ENCODE measurements at places on chromosomes 6 and 20.

GRCh38 chr20:22999756-23000155, 35.4 kb upstream of the SSTR4 start:
- H3K27me3 ChIP-seq, result no peaks in the 10 kb centered on the region
- H3K36me3 ChIP-seq, result no peaks in the 10 kb centered on the region
- DNase-seq, result peak; percentile 37
- peaks cover 2% of the 10 kb centered on the region for H3K4me1 ChIP-seq

DNA sequence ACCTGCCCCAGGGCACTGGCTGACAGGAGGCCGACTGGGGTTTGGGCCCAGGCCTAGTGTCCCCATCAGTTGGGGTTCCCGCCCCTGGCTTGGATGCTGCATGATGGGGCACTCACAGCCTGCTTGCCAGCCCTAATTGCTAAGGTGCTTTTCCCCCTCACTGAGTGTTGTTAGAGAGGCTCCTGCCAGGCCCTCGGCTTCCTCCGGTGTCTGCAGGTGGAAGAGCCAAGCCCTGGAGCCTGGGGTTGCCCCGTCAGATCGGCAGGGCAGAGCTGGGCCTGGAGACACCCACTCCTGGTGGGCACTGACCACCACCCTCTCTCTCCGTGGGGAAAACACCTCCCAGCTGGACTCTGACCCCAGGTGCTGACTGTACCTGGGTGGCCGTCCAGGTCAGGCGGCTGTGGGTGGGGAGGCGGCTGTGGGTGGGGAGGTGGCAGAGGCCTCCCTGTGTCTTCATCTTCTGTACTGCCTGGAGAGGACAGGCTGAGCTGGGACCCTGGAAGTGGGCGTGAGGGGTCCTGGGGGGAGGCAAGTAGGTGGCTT, 6.0 kb upstream of the CABLES2 start:
- H3K27me3 ChIP-seq, result no peaks in the 10 kb centered on the region
- H3K4me3 ChIP-seq, result no peak overlapping the region
- H3K27ac ChIP-seq, result no peak overlapping the region
- DNase-seq, result no peak

GRCh38 chr6:63560801-63561287, 11.4 kb upstream of the LOC128125822 start:
- H3K4me3 ChIP-seq, result no peak overlapping the region
- no peaks in the 10 kb centered on the region for H3K4me1 ChIP-seq
- no peaks in the 10 kb centered on the region for H3K36me3 ChIP-seq
- H3K27me3 ChIP-seq, result no peaks in the 10 kb centered on the region
- no peak for DNase-seq

- no peaks in the 10 kb centered on the region for H3K4me1 ChIP-seq
- no peaks in the 10 kb centered on the region for H3K27me3 ChIP-seq
- DNase-seq, result no peak
Observed at GRCh38 chr6:44842616-44843015, 455.1 kb downstream of the CDC5L start.

- DNase-seq, result no peak
- no peaks in the 10 kb centered on the region for H3K27me3 ChIP-seq
- H3K27ac ChIP-seq, result no peak overlapping the region
- no peaks in the 10 kb centered on the region for H3K36me3 ChIP-seq
Observed at GRCh38 chr6:23349521-23350147, 776.4 kb upstream of the NRSN1 start.

DNA sequence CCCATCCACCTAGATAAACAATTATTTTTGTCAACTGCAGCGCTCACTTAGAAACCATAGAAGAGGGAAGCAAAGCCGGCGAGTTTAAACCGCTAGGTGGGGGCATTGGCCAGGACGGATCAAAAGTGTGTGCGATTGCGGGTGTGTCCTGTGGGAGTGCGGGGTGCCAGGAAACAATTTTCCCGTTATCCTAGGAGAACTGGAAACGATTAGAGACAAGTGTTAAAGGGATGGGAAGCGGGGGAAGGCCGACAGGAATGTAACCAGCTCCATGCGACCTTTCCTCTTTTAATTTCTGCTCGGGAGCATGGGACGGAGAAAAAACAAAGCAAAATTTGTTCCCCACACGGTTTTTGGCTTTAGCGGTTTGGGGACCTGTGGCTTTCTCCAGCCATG, 2.8 kb upstream of the HTR1B start:
- no peak overlapping the region for H3K27ac ChIP-seq
- no peaks in the 10 kb centered on the region for H3K36me3 ChIP-seq
- peaks cover 18% of the 10 kb centered on the region for H3K27me3 ChIP-seq
- peak overlapping the region; percentile 31 for H3K4me3 ChIP-seq

DNA sequence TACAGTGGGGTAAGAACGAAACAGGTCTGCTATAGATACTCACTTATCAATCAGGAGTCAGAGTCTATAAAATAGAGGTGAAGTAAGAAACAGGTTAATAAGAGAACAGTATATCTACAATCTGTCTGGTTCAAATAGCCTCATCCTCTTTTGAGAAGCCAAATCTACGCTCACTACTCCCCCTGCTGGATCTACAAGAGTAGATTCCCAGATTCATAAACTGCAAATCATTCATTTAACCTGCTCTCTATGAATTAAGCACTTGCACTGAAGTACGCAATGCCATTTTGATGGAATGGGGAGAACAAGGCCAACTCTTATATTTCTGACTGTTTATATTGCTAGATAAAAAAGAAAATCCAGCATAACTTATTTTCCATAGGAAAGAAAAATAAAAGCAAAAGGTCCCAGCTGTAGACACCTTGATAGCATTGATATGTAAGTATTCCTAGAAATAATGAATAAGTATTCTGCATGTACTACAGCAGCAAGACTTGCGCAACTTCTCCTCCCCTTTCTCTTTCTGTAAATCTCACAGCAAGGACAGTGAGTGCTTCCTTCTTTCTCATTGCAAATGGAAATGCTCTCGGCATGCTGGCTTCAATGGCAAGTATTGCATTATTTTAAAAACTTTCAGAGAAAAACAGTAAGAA, 92.3 kb downstream of the RFX6 start:
- no peak overlapping the region for H3K4me3 ChIP-seq
- DNase-seq, result peak; percentile 41
- H3K36me3 ChIP-seq, result no peaks in the 10 kb centered on the region
- no peak overlapping the region for H3K27ac ChIP-seq

- H3K4me3 ChIP-seq, result no peak overlapping the region
- H3K27me3 ChIP-seq, result no peaks in the 10 kb centered on the region
- DNase-seq, result no peak
- no peak overlapping the region for H3K27ac ChIP-seq
Observed at GRCh38 chr6:156879591-156879990, 102.4 kb downstream of the ARID1B start.

GRCh38 chr6:101645770-101646169, 252.3 kb downstream of the GRIK2 start:
- H3K4me3 ChIP-seq, result no peak overlapping the region
- DNase-seq, result no peak
- no peaks in the 10 kb centered on the region for H3K4me1 ChIP-seq
- no peak overlapping the region for H3K27ac ChIP-seq

- no peak overlapping the region for H3K4me3 ChIP-seq
- no peaks in the 10 kb centered on the region for H3K27me3 ChIP-seq
- H3K4me1 ChIP-seq, result peaks cover 4% of the 10 kb centered on the region
- no peaks in the 10 kb centered on the region for H3K36me3 ChIP-seq
- no peak for DNase-seq
Observed at GRCh38 chr20:694496-694895, 18.9 kb upstream of the SCRT2 start.

- no peak overlapping the region for H3K27ac ChIP-seq
- H3K27me3 ChIP-seq, result no peaks in the 10 kb centered on the region
- H3K4me3 ChIP-seq, result no peak overlapping the region
- DNase-seq, result no peak
Observed at GRCh38 chr6:45829873-45830272, 185.8 kb downstream of the CLIC5 start.

- no peak for DNase-seq
- H3K4me3 ChIP-seq, result no peak overlapping the region
- peaks cover 32% of the 10 kb centered on the region for H3K36me3 ChIP-seq
- H3K4me1 ChIP-seq, result peaks cover 3% of the 10 kb centered on the region
- no peaks in the 10 kb centered on the region for H3K27me3 ChIP-seq
Observed at GRCh38 chr20:49287555-49288249, 9.8 kb upstream of the ZNFX1 start.

GRCh38 chr6:166595061-166595780, 8.7 kb upstream of the RAMACL start:
- DNase-seq, result no peak
- H3K36me3 ChIP-seq, result no peaks in the 10 kb centered on the region
- H3K27me3 ChIP-seq, result no peaks in the 10 kb centered on the region
- no peaks in the 10 kb centered on the region for H3K4me1 ChIP-seq

DNA sequence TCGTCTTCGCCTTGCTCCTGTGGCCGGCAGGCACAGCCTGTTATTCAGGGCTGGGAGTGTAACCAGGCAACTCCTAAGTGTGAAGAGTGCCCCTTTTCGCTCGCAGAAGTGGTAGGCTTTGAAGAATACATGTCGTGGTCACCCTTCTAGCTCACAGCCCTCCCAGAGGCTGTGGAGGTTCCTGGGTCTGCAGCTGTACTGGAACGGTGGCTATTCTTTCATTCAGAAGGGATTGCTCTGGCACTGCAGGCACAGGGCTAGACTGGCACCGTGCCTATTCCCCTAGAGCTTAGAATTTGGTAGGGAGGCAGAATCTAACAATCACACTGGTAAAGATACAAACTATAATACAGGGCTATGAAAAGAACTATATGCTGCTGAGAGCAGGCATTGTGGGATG, 1.1 kb upstream of the SRSF12 start:
- no peak overlapping the region for H3K4me3 ChIP-seq
- no peaks in the 10 kb centered on the region for H3K36me3 ChIP-seq
- DNase-seq, result no peak

DNA sequence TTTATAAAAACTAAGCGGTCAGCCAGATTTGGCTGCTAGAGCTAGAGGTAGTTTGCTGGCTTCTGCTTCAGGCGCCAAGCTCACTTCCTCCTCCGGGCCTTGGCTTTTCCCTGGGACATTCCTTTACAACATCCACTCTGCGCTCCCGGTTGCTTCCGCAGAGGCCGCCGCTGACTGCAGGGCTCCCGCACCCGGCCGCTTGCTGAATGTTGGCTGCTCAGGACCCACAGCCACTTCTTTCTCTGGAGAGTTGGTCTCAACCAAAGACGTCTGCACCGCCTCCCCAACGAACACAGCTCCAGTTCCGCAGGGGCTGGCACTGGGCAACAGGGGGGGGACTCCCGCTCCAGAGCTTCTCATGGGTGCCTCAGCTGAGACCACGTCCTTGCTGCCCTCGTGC, 282.8 kb downstream of the TFAP2C start:
- no peak for DNase-seq
- no peak overlapping the region for H3K27ac ChIP-seq
- no peaks in the 10 kb centered on the region for H3K4me1 ChIP-seq
- H3K27me3 ChIP-seq, result no peaks in the 10 kb centered on the region
- H3K4me3 ChIP-seq, result no peak overlapping the region

- H3K27me3 ChIP-seq, result no peaks in the 10 kb centered on the region
- no peaks in the 10 kb centered on the region for H3K36me3 ChIP-seq
- no peak for DNase-seq
- no peak overlapping the region for H3K4me3 ChIP-seq
Observed at GRCh38 chr6:54083287-54083686, 28.0 kb upstream of the MLIP start.
